ENCODE measurements at places on chromosomes 7 and 10.

- no peak for DNase-seq
Observed at GRCh38 chr10:15719899-15720634, at the start of gene ITGA8. Gene ITGA8, minus strand, starts transcription at chr10:15719922. Its CDS starts 151 bp downstream, at chr10:15719771.

- peak; percentile 70 for DNase-seq
Observed at GRCh38 chr7:66047426-66047825, 28.2 kb upstream of the ASL start.

- DNase-seq, result no peak
Observed at GRCh38 chr7:2062648-2063047, 170.1 kb downstream of the MAD1L1 start.

DNA sequence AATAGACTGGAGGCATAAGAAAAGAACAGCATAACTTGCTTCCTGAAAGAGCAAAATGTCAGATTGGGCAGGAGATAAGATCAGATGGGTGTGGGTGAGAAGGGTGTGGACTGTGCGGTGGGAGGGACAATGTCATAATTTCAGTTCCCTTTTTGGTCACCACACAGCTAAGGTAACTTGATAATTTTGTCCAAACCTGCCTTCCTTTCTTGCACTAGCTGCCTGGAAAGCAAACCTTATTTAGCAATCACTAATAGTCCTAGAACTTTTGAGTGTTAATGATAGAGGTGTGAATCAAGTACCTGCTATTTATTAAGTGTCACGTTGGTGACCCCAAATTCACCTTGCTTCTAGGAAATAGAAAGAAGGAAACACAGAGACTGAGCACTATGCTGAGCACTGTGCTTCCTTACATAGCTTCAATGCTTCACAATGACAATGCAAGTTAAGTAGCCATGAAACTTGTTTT is 72.4 kb upstream of the SP4 start:
- no peak for DNase-seq

GRCh38 chr10:86333826-86334487 is 32.6 kb downstream of the GRID1 start:
- DNase-seq, result no peak

GRCh38 chr7:140625908-140626868 is 14.4 kb downstream of the DENND2A start:
- peak; percentile 59 for DNase-seq

GRCh38 chr7:134996097-134996550 is 9.8 kb downstream of the AGBL3 start:
- no peak for DNase-seq

- DNase-seq, result peak; percentile 20
Observed at GRCh38 chr7:21550821-21551531, 8.1 kb downstream of the DNAH11 start.

DNA sequence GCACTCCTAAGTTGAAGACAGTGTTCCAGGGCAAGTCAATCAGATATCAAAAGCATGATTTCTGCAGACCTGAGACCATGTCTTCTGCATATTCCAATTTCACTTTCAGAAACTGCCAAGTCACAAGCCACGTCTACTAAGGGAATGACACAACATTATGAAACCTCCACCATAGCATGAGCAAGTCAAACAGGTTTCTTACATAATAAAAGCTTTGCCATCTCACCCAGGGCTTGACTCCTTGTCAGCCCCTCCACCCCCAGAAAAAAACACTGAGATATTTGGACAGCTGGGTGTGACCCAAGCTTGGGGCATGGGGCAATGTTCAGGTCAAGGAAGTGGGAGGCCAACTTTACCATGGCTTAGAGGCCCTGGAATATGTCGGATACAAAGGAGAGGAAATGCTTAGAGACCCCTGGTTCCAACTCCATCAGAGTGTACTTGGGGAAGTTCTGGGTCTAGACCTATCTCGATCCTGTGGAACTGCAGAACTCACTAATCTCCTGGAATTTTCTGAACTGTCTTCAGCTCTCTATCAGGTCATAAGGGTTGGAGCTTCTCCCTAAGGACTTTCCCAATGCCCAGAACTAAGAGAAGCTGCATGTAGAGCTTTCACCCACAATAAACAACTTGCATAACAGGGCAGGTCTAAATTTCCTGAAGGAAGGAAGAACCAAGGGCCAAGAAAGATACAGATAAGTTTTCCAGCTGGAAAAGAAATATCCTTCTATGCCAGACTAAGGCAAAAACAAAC is 80.6 kb upstream of the NAMPT start:
- peak; percentile 36 for DNase-seq

GRCh38 chr7:158495216-158495615 is 92.4 kb downstream of the PTPRN2 start:
- no peak for DNase-seq

- DNase-seq, result no peak
Observed at GRCh38 chr7:149819961-149820340, 18.2 kb upstream of the ZNF862 start.

DNA sequence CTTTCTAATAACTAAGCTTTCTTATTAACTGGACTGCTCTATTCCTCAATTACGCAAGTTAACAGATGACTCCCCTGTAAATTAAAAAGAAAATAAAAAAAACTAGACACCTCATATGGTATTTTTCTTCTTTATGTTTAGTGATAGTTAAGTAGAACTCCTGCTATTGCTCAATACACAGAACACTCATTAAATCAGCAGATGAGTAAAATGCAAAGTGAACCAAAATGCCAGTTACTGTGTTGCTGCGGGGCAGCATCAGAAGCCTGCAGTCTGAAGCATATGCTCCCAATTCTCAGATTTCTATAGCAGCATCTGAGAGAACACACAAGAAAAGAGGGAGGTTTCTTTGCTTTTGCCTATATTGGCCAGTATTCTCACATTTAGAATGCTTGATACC is 28.4 kb downstream of the CDK6 start:
- DNase-seq, result no peak

DNA sequence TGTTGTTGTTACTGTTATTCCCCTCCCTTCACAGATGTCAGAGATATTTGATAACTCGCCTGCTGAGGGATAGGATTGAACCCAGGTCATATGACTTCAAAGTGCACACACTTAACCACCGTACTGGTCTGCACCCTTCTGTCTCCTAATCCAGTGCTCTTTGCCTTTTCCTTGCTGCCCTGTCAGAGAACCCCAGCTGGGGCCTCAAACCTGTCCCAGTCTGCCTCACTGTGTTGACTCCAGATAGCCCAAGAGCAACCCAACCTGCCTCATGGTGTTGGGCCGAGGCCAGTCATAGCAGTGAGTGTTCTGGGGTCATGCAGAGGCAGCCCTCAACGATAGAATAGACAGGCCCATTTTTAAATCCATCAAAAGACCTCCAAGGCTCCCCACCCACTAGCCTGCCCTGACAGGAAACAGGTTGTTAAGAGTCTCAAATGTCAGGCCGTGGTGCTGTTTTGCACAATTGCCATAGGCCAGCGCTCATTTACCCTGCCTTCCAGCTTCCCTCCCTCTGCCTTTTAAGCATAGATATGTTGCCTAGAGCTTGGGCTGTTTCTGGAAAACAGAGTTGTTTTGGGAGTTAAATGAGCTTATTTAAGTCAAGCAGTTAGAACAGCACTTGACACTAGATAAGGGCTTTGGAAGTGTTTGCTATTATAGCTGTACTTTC is 37.0 kb upstream of the PDCD4 start:
- DNase-seq, result no peak

- DNase-seq, result no peak
Observed at GRCh38 chr7:152754075-152754730, 5.3 kb upstream of the ACTR3B start.

DNA sequence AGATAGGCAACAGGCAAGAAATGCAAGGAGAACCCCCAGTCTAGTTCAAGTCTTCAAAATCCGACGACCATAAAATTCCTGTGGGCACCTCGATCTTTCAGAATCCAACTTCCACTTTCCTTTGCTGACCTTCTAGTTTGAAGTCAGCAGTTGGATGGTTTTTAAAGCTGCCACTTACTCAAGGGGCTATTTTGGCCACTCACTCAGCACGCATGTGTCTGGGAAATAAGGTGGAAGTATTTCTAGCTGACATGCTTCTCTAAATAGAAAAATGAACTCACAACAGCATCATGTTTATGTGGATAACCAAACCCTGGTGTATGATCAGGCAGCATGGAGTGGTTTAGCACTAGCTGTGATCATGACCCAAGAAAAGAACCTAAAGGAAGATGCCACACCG is at the start of gene NRAP:
Gene NRAP (minus strand): TSS at position 134 of the 400 bp plus-strand sequence. CDS start 159 bp downstream, outside the sequence.
- DNase-seq, result no peak

- DNase-seq, result no peak
Observed at GRCh38 chr10:30831426-30831825, 200.2 kb downstream of the ZNF438 start.

DNA sequence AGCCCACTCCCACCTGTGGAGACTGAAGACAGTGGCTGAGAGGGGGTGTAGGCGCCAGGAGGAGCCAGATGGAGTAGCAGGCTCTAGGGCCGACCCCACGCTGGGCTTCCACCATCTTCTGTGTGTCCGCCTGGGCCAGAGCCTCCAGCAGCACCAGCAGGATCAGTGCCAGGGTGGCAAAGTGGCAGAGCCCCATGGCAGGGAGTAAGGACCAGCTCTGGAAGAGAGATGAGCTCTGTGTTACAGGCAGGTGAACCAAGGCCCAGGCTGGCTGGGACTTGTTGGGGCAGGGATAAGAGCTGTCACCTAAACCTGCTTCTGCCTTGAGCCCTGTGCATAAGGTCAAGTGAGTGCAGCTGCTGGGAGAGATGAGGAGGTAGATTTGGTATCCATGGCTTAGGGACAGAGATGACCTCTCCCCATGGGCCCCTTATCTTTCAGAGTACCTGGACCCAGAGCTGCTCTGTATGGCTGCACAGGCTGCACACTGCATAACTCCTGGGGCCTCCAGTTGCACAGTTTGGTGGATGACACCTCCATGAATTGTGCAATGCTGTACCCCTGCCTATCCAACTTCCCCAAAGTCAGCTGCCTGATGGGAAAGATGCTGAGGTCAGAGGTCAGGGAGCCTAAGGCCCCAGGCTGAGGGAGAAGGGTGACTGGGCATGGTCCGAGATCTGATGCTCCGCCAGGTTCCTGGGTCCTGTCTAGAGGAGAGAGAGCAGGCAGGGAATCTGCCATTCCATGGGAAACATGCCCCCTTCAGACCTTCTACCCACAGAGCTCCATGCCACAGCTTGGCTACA is 7.4 kb upstream of the SAMD8 start:
- no peak for DNase-seq

DNA sequence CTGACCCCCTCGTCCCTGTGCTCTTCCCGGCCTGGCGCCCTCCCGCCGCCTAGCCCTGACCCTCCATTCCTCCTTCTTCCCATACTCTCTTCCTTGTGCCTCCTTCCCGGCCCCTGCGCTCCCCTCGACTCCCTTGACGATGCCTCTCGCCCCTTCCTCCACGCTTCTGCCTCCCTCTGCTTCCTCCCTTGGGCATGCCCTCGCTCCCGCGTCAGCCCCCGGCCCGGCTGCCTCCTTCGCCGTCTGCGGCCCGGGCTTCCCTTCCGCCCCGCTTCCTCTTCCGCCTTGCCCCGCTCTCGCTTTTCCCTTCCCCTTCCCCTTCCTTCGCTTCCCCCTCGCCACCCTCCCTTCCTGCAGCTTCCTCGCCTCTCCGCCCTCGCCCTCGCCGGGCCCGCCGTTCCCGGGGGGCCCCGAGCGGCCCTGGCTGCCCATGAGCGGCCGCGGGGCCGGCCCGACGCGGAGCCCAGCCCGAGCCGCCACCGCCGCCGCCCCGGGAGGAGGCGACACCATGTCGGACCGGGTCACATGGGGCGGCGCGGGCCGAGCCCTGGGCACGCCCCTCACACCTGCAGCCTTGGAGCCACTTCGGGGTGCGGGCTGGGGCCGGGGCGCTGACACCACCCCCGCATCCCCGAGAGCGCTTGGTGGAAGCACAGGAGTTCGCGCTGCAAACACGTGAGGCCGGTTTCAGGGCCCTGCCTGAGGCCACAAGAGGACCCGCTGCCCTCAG is at the start of gene FBXW4:
Gene FBXW4 (minus strand): TSS at position 497 of the 730 bp plus-strand sequence. CDS start 65 bp downstream, at position 432.
- peak; percentile 49 for DNase-seq

DNA sequence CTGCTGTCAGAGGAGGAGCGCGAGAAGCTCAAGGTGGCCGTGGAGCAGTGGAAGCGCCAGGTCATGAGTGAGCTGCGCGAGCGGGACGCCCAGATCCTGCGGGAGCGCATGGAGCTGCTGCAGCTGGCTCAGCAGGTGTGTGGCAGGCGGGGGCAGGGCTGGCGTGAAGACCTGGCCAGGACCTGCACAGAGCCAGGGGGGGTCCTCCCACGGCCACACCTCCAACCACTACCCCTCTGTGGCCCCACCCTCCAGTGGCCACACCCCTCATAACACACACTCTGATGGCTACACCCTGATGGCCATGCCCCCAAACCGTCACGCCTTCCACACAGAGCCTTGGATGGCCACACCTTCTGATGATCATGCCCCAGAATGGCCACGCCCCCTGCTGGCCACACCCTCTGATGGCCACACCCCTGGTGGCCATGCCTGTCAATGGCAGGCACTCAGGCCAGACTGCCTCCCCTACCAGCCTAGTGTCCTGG is 23.4 kb upstream of the DPYSL4 start:
- DNase-seq, result peak; percentile 75

GRCh38 chr10:92290076-92290836 is 622 bp downstream of the CPEB3 start:
- peak; percentile 49 for DNase-seq

- no peak for DNase-seq
Observed at GRCh38 chr10:123521556-123521955, 144.6 kb upstream of the GPR26 start.

- DNase-seq, result no peak
Observed at GRCh38 chr10:110110338-110110737, 97.1 kb upstream of the MXI1 start.

DNA sequence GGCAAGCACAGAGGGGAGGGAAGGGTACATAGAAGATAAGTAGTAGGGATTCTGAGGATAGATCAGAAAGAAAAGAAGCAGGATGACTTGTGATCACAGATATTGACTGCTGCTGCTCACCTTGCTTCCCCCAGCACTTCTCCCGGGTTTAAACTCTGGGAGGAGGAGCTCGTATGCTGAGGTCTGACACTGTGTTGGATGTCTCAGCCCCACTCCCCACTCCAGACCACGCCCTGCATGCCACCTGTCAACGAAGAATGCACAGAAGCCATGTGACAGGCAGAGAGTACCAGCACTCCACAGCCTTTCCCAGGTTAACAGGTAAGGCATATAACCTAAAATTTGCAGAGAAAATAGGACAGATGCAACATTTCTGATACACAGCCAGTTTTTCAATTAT is 388.9 kb downstream of the TNS3 start:
- DNase-seq, result no peak

DNA sequence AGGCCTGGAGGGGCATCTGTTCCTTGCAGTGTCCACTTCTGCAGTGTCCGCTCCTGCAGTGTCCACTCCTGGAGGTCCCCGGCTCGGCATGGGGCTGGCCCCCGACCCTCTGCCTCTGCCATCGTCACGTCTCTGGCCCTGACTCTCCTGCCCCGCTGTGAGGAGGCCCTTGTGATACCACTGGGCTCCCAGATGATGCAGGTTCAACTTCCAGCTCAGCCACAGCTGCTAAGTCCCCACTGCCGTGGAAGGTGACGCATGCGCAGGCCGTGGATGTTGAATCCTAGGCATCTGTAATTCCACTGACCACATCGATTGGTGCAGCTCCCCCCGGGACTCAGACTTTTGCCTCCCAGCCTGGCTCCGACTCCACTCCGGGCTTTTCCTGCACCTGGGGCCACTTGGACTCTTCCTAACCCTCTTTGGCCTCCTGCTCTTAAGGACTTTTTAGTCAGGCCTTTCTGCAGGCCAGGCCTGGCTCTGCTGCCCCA is 95.1 kb downstream of the GLRX3 start:
- DNase-seq, result no peak

GRCh38 chr10:113983552-113983951 is 60.1 kb upstream of the ADRB1 start:
- DNase-seq, result no peak

GRCh38 chr10:133121479-133121878 is 33.8 kb downstream of the ADGRA1 start:
- no peak for DNase-seq

GRCh38 chr10:1538121-1538520 is 199.2 kb downstream of the ADARB2 start:
- DNase-seq, result no peak

- DNase-seq, result peak; percentile 91
Observed at GRCh38 chr10:91632671-91633550, at the start of gene PPP1R3C. Gene PPP1R3C, minus strand, starts transcription at chr10:91633071. Its CDS starts 102 bp downstream, at chr10:91632969.

Data from RWPE1 (cell line).